Body of pancreas (tissue), 4 donors: ENCODE measurements at places on chromosomes 13 and 19. TPM values are rescaled to one million over a fixed set of nuclear protein-coding genes. Genes with fewer than 3 reads are reported as not detected.

DNA sequence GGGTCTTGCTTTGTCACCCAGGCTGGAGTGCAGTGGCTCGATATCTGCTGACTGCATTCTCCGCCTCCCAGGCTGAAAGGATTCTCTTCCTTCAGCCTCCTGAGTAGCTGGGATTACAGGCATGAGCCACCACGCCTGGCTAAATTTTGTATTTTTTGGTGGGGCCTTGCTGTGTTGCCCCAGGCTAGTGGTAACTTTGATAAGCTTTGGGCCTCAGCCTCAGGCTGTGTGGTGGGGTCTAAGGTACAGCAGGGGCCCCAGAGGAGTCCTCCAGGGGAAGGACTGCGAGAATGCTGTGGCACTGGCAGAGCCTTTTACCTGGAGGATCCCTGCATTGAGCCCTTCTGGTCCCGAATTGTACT lies 7.2 kb downstream of the DOT1L start:
- DNase-seq = no peak

DNA sequence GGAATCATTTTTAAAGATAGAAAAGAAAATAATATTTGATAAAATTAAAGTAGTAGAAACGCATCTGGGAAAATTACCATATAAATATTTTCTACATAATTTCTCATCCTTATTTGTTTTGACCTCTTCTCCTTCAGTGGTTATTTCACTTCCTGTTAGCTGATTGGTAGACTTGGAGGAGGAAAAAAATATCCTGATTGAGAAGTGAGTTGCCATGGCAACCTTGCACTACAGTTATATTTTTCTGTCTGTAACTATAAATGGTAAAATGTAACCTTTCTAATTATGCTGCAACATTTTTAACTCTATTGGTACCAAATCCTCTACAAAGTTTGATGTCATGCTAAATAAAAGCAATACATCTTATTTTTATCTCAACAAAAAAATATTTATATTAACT lies 45.2 kb downstream of the SCEL start:
- DNase-seq = no peak

DNA sequence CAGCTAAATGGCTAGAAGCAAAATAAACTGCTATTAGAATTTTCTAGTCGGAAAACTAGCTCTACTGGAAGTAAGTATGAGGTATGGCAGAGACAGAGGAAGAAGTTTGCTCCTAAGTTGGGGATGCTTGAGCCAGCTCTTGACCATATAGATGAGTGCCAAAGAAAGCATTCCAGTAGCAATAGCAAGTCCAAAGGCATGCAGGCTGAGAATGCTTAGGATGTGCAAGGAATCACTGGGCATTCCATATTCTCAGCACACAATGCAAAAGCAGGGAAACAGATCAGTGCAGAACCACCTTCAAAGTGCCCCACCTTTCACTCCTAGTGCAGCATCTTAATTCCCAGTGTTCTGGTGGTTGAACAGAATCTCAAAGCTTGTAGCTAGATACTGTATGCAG lies 32.9 kb downstream of the SERTM1 start:
- no peak for DNase-seq

The ZNF329 gene
- total RNA-seq = 4.6 TPM

The LRRC63 gene
- not detected for total RNA-seq

DNA sequence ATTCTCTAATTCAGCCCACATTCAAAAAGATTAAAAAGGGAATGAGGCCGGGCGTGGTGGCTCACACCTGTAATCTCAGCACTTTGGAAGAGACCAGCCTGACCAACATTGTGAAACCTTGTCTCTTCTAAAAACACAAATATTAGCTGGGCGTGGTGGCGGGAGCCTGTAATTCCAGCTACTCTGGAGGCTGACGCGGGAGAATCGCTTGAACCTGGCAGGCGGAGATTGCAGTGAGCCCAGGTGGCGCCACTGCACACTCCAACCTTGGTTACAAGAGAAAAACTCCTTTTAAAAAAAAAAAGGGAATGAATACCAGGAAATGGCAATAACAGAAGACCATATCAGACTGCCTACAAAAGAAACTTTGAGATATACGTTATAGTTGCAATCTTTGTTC lies 1244.5 kb downstream of the PCDH9 start:
- no peak for DNase-seq

GRCh38 chr19:21101521-21102242 lies 19.7 kb downstream of the ZNF714 start:
- DNase-seq = no peak

The CEACAM8 gene
- total RNA-seq = not detected

GRCh38 chr19:7492142-7492541 lies 3.3 kb upstream of the PEX11G start:
- DNase-seq = no peak
